T-helper 2 cell treated with Interferon-gamma antibody and Interleukin-4, amounts not matched to agents 5 μg/mL and 100 μg/mL, for 36 hours (primary cell): ENCODE measurements at places on chromosomes 6 and 20.

DNA sequence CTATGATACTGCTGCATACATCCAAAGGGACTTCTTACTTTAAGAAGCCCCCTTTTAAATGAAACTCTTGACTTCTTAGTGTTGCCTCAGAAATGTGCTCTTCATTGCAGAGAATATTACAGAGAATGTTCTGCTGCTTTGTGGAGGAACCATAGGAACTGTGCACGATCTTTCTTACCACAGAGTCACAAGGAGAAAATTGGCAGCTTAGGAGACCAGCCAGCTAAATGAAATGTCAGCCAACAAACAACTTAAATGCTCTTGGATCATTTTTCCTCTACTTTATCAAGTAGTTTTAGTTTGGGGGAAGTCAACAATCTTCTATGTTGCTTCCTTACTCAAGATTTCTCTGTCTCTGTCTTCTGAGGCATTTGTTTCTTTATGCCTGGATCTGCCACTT, 125.9 kb upstream of the MLIP start:
- DNase-seq, result no peak

- no peak for DNase-seq
Observed at GRCh38 chr6:168459572-168459971, 18.6 kb downstream of the SMOC2 start.

DNA sequence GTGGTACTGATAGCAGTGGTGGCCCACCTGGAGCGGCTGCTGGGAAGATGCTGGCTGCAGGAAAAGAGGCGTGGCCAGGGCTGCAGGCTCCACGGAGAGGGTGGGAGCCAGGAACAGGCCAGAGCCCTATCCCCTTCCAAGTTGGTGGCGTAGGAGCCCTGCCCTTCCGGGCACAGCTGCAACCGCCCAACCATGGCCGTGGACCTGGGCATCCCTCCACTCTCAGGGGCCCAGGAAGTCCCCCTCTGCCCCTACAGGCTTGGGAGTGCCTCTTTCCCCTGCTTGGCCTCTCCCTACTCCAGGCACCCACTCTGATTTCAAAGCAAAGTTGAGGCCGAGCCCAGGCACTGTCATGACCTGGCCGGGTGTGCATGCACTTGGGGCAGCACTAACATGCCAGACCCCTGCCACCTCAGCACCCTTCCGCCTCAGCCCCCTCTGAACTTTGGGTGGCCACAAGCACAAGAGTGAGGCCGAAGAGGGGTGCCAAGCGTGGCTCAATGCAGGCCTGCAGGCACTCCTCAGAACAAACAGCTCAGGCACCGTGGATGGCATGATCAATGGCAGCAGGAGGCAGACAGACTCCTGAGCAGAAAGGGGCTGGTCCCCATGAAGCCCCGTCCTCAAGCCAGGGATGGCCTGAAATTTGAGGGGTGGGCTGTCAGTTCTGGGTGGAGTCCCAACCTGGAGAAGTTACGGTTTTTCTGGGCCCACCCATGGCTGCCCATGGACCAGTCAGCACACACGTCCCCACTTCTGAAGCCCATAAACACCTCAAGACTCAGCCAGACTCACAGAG, 200.3 kb upstream of the PRND start:
- no peak for DNase-seq

- no peak for DNase-seq
Observed at GRCh38 chr6:133895573-133896343, 6.8 kb downstream of the TCF21 start.

DNA sequence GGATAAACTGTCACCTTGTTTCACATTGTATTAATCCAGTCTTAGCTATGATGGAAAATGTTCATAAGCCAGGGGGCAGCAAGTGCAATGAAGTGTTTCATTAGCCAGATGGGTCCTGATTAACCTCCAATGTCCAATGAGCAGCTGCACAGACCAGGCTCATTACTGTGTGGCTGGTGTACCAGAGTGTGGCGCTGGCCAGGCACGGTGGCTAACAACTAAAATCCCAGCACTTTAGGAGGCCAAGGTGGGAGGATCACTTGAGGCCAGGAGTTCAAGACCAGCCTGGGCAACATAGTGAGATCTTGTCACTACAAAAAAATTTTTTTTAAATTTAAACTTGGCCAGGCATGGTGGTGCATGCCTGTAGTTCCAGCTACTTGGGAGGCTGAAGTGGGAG, 201.7 kb upstream of the FOXQ1 start:
- DNase-seq, result no peak
